Activated T-cell treated with anti-CD3 and anti-CD28 coated beads for 48 hours (primary cell): ENCODE measurements at places on chromosomes 2 and 18.

DNA sequence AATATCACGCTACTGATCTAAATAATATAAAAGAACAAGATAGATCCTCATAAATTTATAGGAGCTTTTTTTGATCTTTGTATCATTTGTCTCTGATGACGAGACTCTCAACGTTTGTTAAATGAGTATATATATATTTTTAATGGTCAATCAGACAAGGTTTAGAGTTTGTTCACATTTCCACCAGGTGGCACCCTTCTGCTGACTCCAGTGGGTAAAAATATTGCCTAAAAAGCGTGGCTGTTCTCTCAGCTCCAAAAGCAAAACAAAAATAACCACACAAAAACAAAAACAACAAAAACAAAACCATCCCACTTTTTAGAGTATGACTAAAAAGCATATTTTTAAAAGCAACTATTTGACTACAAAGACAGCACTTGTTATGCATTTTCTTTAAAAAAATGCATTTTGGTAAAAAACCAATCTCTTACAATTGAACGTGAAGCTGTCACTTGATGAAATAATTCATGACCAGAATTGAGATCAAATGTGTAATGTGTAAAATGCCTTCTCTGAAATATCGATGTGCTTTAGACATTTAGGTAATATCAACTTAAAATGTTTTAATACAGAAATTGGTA, 723.2 kb downstream of the DPP10 start:
- no peak for DNase-seq

DNA sequence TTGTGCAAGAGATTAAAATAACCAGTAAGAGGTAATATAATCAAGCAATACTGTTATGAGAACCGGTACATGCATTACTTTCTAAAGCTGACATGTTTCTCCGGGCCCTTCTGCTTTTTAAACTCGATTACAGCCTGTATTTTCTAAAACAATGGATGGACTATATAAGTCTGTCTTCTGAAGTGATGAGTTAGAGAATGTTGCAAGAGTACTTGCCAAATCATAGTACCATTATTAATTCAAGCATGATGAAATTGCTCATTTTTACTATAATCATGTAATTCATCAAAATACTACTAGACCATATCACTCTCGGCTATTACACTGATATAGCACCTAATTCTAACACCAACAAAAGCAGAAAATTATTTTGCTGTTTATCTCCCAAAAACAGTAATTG, 1240.3 kb upstream of the ACVR2A start:
- DNase-seq, result no peak

- no peak for DNase-seq
These were observed 435.7 kb downstream of the LRRTM4 start for GRCh38 chr2:77086478-77086877.

GRCh38 chr18:78378983-78379382, 600.6 kb upstream of the SALL3 start:
- DNase-seq, result no peak

DNA sequence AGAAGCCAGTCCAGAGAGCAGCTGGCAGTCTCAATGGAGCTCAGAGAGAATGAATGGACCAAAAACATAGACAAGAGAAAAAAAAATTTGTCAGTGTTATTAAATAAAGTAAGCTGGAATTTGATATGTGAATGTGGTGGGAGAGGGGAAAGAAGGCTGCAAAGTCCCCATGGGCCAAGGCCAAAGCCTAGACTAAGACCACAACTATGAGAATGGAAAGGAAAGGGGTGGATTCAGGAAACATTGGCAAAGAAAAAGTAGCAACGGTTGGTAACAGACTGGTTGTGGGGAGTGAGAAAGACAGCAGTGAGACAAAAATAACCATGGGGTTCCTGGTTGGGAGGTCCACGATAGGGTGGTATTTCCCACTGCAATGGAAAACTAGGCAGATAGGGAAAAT, 47.0 kb downstream of the ZEB2 start:
- DNase-seq, result no peak

DNA sequence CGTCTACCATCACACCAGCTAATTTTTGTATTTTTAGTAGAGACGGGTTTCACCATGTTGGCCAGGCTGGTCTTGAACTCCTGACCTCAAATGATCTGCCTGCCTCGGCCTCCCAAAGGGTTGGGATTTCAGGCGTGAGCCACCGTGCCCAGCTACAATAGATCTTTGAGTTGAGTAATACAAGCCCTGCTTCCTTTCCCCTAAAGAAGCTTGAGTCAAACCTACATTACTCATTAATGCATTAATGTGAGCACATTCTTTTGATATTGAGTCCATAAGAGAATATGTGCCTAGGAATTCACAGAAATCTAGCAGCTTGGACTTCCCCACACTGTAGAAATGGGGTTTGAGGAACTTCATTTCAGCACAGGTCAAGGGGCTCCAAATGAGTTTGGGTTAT, 39.6 kb downstream of the PSMG2 start:
- no peak for DNase-seq

DNA sequence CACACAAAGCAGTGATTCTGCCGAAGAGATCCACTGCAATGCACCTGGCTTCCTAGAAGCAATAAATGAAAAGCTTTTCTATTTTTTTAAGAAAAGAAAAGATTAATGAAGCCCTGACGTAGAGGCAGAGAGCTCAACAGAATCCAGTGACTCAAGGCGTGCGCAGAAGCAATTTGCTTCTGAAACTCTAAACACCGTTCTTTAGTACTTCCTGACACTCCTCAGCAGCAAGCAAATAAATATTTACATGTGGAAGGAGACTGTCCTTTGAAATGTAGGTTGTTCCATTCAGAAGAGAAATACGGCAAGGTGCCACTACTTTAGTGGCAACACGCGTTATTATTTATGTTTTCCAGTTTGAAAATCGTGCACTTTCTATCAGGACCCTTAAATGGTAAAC, 126.2 kb upstream of the ZNF516 start:
- no peak for DNase-seq

DNA sequence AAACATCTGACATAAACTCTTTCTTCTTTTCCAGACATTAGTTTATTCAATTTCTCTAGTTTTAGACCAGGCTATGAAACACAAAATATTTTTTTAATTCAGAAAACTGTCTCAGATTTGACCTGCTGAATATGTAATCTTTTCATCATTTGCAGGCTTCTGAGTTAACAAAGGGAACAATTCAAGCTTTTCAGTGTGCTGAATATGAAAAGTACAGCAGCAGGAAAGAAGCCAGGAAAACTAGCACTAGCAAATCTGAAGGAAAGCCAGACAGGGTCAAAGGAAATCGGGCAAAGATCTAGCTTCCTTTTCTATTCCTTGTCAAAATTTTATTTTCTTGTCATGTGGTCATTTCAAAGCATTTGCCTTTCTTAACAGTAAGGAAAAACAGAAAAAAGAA, 35.3 kb downstream of the ACVR1C start:
- no peak for DNase-seq

DNA sequence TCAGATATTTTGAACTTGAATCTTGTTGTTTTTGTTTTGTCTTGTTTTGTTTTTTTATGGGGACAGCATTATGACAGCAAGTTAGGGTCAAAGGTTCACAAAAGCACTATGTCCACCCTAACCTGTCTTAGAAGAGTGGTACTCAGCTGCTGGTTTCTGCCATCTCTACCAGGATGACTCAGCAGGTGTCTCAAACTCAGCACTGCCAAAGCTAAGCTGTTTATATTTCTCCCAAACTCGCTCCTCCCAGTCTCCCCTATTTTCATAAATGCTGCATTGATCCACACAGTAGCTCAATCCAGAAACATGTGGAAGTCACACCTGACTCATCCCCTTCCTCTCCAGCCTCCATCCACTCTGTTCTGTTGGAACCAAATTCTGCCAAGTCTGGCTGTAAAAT, 134.9 kb downstream of the ZBTB7C start:
- no peak for DNase-seq
